ENCODE measurements at places on chromosomes 7 and 10.

DNA sequence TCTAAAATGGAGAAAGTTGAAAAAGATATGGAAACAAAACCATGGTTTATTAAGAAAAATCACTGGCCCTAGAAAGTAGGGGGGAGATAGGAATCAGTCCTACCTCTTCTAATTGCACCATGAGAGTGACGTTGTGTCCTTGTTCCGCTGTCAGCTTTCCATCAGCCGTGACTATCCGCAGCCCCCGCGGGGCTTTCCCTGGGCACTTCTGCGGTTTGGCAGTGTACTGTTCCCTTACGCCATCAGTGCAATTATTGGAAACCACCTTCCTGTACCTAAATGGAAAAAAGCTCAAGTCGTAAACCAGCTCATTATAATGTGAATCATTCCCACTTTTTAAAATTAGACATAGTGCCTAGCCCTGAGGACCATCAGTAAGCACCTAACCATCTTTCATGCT lies 512.2 kb downstream of the SORCS1 start:
- DNase-seq, result no peak

DNA sequence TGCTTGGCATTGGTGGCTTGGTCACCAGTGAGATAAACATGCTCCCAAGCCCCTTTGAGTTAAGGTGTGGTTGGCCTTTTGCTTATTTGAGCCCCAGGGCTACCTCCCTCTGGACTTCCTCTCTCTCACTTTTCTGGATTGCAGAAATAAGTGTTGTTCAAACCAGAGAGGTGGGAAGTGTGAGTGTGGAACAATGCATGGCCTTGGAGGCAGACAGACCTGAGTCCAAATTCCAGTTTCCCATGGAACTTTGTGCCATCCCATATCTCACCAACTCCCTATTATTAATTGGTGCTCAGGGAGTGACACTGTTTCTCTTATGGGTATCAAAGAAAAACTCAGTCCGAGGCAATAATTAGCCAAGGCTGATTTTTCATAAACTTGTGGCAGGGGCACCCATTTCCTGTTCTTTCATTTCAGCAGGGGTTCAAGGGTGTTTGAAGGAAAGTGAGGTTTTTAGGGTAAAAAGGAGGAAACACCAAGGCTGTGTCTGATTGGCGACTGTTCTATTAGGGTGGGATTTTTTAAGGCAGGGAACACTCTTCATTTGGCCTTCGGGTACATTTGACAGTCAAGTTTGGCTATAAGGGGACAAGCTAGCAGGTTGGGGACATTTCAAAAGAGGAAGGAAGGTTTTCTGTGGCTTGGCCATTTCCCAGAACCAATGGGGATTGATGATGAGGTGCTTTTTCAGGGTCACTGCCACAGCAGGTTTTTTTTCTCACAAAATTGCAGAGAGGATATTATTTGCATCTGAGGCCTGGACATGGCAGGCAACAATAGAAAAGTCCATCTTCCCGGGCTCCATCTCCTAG lies 148.8 kb upstream of the NPY start:
- no peak for DNase-seq

DNA sequence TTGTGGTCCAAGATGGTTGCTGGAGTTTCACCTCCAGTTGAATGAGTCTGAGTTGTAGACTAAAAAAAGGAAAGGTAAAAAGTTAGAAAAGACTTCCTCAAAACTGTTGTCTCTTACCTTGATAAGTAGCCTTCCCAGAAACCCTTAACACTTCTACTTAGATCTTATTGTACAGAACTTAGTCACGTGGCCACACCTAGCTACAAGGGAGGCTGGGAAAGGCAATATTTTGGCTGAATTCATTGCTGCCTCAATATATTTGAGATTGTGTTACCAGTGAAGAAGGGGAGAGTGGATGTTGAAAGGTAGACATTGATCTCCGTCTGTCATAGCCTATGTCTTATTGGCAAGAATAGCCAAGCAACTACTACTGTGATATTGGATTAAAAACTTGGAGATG lies 35.5 kb upstream of the VDAC2 start:
- no peak for DNase-seq

GRCh38 chr10:79266084-79266483 lies 81.2 kb upstream of the PPIF start:
- DNase-seq, result peak; percentile 42

- DNase-seq, result no peak
Measured at GRCh38 chr7:116886543-116887156, 24.3 kb downstream of the CAPZA2 start.

DNA sequence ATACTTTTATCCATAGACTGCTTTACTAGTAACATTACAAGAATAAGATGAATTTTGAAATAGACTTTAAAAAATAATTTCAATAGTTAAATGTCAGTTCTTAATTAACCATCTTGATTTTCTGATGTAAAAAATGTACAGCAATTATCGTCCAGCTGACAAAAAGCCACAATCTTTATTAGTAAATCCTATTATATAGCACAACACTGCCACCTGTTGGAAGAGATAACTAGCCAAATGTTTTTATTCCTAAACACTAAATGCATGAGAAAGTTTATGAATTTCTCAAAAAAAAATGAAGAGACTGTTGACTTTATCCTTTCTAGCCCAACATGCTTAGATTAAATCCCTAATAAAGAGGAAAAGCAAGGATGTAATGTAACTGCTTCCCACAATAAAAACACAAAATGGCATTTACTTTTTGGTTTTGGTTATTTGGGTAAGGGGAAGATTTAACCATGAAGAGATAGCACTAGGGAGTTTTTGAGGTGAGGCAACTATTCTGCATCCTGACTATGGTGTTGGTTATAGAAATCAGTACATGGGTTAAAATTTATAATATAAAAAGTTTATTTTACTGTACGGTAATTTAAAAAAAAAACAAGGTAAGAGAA lies 8.0 kb downstream of the COA1 start:
- no peak for DNase-seq

GRCh38 chr7:156318426-156318825 lies 322.1 kb upstream of the RNF32 start:
- no peak for DNase-seq

DNA sequence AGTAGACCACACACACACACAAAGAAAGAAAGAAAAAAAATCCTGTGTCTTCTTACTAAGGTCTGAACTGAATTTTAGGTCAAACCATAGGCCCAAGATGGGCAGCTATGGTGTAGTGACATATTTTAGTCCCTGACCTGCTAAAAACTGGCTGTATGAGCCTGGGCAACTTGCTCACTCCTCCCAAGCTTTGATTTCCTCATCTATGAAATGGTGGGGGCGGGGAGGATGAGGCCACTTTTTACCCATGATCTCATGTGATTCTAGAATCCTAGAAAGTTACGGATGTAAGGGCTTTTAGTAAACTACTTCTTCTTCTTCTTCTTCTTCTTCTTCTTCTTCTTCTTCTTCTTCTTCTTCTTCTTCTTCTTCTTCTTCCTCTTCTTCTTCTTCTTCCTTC lies 6.1 kb upstream of the CCL24 start:
- no peak for DNase-seq

DNA sequence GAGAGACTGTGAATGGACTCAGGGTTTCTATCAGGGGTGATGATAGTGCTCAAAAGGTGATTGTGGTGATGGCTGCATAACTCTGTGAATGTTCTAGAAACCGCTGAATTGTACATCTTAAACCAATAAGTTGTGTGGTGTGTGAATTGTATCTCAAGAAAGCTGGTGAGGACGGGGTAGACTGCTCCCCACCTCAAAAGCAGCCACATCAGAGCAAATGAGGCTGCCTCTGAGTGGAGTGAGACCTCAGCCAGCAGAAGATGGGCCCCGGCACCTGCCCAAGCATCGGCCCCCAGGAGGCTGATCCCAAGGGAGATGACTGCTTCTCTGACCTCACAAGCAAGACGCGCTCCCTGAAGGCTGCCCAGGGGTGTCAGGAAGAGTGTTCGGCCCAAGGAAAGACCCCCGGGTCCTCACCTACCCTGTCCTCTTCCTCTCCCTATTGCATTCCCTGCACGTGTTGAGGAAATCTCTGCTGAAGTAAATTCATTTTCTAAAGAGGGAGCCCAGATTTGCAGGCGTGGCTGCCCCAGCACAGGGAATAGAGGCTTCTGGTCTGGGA lies 279.3 kb upstream of the SHH start:
- no peak for DNase-seq

GRCh38 chr7:49443515-49443914 lies 329.9 kb upstream of the VWC2 start:
- no peak for DNase-seq

- DNase-seq, result no peak
Measured at GRCh38 chr7:82390936-82391335, 52.6 kb downstream of the CACNA2D1 start.

DNA sequence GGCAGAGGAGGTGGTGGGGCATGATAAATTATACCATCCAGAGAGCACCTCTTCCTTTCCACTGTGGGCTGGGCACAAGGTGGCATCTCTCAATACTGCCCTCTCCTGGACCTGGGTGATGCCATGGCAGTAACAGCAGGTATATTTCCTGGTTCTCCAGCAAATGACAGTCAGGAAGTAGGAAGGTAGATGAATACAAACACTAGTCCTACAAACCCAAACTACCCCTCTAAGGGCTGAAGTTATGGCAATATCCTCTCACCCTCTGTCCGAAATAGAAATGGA lies 1004.9 kb downstream of the KCNMA1 start:
- no peak for DNase-seq

DNA sequence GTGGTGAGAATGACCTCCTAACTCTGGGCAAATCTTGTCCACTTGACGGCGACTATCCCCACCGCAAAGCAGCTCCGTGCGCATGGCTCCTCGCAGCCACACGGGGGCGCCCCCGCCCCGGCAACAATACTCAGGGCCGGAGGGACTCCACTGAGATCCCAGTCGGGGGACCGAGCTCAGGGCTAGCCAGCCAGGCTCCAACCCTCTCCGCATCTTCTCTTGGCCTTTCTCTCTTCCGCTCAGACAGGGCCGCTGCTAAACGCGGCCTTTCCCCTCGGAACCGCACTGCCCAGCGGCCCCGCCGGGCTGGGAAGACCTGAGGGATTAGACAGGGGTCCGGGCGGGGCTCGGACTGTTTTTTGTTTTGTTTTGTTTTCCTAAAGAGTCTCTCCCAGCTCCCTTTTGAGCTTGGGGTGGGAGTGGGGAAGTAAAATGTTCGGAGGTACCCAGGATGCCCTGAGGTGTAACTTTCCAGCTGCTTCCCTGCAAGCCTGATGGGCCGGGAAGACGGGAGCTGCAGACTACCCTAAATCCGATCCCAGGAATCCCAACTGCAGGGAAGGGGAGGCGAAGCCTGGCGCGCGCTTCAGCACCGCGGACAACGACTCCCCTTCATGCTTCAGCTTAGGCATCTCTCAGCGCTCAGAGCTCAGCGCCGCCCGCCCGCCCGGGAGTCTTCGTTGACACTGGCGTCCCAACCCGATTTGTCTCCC lies 2.7 kb downstream of the KCNIP2 start:
- peak; percentile 90 for DNase-seq
